ENCODE measurements at places on chromosomes 4 and X. TPM values are rescaled to one million over a fixed set of nuclear protein-coding genes. Genes with fewer than 3 reads are reported as not detected.

The CXCL8 gene
- total RNA-seq: 1.6 TPM

The RPL36A gene
- 711 TPM for total RNA-seq

The SOX3 gene
- 0.28 TPM for total RNA-seq

The TSR2 gene
- total RNA-seq: 22.7 TPM

The GPM6B gene
- 6.6 TPM for total RNA-seq

The FGA gene
- total RNA-seq: 4.9 TPM

The GCNA gene
- total RNA-seq: 1.2 TPM

The PARM1 gene
- 30.1 TPM for total RNA-seq

The FRG2 gene
- total RNA-seq: not detected

The SHROOM4 gene
- total RNA-seq: 5.9 TPM

The AWAT2 gene
- total RNA-seq: not detected

The AIFM1 gene
- total RNA-seq: 101 TPM

The QRFPR gene
- total RNA-seq: 0.40 TPM

The ARHGAP10 gene
- 40.8 TPM for total RNA-seq

The MAD2L1 gene
- total RNA-seq: 2.7 TPM

The UCHL1 gene
- total RNA-seq: 1,275 TPM

The OPHN1 gene
- 6.6 TPM for total RNA-seq

The UNC5C gene
- 10.9 TPM for total RNA-seq

The ADGRL3 gene
- total RNA-seq: 27.0 TPM

The ARMCX1 gene
- total RNA-seq: 59.1 TPM

The MAGEA10 gene
- total RNA-seq: not detected

The SSX3 gene
- not detected for total RNA-seq

The TECRL gene
- 1.0 TPM for total RNA-seq

The HERC5 gene
- total RNA-seq: 9.9 TPM

The GRSF1 gene
- total RNA-seq: 109 TPM

The MANBA gene
- total RNA-seq: 55.2 TPM

Measured in adrenal gland (tissue), 19 donors.